T-helper 2 cell (primary cell): ENCODE measurements at places on chromosomes 3 and 15.
A peak's percentile ranks its signal among the peaks of the same experiment; 100 is the strongest.

GRCh38 chr3:136979684-136980083 lies 21.9 kb downstream of the IL20RB start:
- DNase-seq = no peak

DNA sequence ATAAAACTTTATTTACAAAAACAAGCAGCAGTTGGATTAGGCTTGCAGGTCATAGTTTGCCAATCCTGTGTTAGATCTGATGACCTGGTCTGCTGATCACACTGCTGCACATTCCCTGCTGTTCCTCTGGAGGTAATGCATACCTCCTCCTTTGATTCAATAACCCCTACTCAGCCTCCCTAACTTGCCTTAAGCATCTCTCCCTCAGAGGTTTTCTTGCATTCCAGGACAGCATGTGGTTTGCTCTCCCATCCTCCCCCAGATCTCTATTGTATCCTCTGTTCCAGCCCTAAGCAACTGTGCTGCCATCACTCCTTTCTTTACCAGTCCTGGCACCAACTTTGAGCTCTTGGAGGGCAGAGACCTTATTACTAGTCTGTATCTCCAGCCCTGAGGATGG lies 63.4 kb downstream of the CACNA2D3 start:
- no peak for DNase-seq

GRCh38 chr15:25838191-25838870 lies 24.8 kb downstream of the ATP10A start:
- no peak for DNase-seq

DNA sequence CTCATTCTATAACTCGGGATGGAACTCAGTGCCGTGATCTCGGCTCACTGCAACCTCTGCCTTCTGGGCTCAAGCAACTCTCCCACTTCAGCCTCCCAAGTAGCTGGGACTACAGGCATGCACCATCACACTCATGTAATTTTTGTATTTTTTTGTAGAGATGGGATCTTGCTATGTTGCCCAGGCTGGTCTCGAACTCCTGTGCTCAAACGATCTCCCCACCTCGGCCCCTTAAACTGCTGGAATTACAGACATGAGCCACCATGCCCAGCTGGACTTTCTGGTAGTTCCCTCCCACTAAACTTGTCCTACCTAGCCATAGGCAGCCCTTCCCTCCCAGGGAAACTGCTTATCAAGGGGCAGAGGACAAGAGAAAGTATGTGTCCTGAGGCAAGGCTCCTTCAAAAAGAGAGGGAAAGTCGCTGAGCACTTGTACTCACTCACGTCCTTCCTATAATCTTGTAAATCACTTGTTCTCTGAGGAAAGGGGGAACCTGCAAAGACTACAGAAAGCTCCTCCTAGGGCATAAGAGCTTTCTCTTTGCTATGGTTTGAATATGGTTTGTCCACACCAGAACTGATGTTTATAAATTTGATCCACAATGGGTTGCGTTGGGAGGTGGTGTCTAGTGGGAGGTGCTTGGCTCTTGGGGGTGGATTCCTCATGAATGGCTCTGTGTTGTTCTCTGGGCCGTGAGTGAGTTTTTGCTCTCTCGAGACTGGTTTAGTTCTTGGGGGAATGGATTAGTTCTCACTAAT lies 13.6 kb upstream of the TBL1XR1 start:
- DNase-seq = no peak

DNA sequence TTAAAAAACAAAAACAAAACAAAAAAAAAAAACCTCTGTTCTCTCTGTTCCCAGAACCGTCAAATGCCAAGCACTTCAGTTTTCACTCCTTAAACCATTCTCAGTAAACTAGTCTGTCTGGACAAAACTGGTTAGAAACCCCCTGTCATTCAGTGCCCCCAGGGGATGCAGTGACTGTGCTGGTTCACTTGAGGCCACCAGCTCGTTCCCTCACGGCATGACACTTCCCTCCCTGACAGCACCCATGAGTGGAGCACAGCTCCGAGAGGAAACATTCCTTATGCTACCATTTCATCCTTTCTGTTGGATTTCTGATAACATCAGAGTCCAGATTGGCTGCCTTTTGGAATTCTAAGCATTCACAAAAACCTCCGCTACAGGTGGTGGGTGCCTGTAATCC lies 244.0 kb upstream of the TPM1 start:
- no peak for DNase-seq

GRCh38 chr3:150826466-150827282 lies 63.7 kb upstream of the SIAH2 start:
- DNase-seq = no peak

- DNase-seq = no peak
Measured at GRCh38 chr3:78906245-78906644, 861.6 kb downstream of the ROBO1 start.

DNA sequence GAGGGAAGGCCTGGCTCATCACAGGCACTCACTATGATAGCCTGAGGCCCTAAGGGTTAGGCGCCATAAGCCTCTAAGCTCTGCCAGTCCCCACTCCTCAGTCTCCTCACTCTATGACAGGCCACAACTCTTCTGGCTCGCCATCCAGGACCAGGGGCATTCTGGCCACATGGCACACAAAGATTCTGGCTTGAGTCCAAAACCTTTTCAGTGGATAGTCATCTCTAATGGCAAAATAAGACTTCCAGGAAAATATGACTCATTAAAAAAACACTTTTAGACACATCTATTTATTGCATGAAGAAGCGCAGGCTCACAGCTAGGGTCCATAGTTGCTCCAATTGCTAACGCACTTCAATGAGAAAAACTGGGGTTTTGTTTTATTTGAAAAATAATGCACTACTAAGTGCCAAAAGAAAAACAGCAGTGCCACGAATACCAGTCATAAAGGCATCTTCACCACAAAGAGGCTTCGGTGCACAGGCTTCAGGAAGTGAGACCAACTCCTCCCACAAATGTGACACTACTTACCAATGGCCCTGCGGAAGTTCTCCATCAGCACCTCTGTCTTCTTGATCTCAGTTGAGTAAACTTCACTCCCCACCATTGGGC lies 11.1 kb downstream of the RUVBL1 start:
- DNase-seq = peak; percentile 9

DNA sequence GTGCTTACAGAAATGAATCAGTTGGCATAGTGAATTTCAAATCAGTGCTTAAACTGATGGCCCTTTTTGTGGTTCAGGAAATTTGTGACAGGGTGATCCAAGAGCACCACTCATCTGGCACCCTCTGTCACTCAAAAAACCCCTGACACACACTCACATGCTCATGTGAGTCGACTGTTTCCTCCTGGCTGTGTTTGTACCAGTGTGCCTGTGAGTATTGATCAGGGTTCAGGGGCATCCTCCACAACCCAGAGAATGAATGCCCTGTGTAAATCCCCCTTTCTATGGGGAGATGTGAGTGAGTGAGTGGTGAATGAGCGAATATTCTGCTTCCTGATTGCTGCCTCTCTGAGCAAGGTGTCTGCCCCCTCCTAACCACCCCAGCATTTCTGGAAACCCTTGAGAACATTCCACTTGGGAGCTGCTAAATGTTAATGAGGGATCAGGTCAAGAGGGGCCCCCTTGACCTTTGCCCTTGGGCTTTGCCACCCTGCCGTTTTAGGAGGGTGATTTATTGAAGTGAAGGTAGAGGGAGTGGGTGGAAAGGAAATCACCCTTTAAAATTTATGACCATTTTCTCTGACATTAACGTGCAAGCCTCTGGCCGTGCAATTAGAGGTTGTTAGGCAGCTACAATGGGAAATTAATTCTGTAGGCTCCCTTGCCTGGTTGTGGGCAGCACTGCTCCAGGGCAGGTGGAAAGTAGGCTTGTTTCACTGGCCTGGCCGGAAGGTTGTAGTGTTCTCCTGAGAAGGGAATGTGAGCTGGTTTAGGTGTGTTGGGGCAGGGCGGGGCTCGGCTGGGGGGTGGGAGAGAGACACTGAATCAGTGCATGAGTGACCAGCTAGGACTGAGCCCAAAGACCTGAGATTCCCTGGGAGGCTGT lies 87.2 kb downstream of the SLCO3A1 start:
- DNase-seq = no peak

DNA sequence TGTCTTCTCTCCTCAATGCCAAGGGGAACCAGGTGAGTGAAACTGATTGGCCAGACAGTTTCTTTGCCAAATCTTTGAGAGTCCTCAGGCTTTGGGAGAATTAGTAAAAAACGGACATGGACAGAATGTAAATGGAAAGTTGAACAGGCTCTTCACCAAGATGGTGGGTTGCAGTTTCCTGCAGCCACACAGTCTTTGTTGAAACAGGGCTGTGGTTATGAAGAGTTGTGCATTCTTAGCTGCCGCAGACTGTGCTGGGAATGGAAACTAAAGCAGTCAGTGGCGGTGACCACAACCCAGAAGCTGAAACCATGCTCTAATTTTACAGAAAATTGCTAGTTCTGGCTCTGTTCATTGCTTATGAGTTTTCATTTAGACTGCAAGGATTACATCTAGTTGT lies 42.1 kb upstream of the TASOR start:
- no peak for DNase-seq

GRCh38 chr15:64623347-64623996 lies 151.9 kb downstream of the RBPMS2 start:
- peak; percentile 52 for DNase-seq

DNA sequence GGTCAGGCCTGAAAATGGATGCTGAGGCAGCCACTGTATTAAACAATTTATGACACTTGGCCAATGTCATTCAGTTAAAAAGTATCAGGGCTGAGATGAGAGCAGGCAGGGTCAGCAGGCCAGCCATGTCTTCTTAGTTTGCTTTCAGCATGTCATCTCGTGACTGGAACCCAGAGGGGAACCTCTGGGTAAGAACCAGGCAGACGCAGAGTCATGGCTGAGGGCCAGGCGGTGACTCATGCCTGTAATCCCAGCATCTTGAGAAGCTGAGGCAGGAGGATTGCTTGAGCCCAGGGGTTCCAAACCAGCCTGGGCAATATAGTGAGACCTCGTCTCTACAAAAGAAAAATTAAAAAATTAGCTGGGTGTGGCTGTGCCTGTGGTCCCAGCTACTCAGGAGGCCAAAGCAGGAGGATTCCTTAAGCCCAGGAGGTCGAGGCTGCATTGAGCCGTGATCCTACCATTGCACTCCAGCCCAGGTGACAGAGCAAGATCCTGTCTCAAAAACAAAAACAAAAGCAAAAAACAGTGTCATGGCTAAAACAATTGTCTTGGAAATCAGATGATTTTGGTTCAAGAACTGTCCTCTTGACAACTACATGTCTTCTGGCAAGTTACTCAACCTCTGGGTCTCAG lies 11.7 kb downstream of the BCL2L10 start:
- DNase-seq = no peak

- DNase-seq = no peak
Measured at GRCh38 chr15:57600197-57600596, 8.5 kb downstream of the MYZAP start.

- DNase-seq = no peak
Measured at GRCh38 chr3:194657439-194657838, 14.6 kb downstream of the LSG1 start.

GRCh38 chr3:72446218-72447058 lies 401.8 kb downstream of the SHQ1 start:
- DNase-seq = no peak

- DNase-seq = no peak
Measured at GRCh38 chr15:66142285-66142684, 111.3 kb downstream of the MEGF11 start.

DNA sequence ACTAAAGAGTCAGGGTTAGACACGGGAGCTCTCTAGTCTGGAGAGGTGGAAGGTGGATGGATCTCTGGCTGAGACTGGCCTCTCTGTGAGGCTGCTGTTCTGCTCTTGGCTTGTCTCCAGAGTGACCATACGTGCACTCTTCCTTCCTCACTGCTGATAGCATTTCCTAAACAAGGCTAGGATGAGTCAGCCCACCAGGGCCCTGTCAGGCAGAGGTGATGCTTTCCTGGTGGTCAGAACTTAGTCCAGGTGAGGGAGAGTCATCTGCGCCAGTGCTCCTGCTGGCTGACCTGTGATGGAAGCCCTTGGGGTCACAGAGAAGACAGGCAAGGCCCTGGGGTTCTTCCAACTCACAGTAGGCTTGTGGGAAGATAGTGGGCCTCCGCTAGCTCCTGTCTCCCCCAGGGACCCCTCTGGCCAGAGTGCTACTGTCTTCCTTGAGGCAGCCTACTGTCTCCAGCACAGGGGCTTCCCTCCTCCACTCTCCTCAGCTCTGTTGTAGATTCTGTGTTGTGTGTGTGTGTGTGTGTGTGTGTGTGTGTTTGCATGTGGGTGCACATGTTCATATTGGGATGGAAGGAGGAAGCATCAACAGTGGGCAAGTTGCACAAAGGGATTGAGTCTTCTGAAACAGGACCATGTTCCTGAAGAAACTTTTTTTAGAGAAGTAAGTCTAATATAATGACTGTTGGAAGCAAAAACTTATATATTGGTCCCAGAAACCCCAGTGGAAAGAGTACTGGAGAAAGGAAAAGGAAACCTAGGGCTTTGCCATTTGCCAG lies 16.5 kb downstream of the ALPK3 start:
- no peak for DNase-seq

GRCh38 chr3:31105011-31105410 lies 210.6 kb upstream of the GADL1 start:
- no peak for DNase-seq

DNA sequence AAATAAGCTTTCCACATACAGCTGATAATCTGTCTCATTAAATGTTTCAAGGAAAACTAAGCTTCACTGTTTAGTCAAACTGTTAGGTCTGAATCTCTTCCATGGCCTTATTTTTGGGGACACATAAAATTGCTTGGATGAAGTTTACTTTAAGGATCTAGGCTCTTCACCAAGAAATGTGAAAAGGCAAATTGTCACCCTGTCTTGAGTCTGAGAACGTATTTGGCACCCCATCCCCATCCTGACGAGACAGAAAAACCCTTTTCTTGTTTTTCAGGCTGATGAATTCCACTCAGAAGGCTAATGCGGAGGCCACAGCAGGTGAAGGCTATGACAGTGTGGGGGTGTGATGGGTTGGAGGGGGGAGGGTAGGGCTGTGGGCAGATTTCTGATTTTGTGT lies 226.6 kb downstream of the GREM1 start:
- DNase-seq = no peak

GRCh38 chr3:102802819-102803420 lies 368.1 kb downstream of the ZPLD1 start:
- DNase-seq = no peak

GRCh38 chr3:30944124-30944523 lies 49.7 kb upstream of the GADL1 start:
- DNase-seq = no peak

- DNase-seq = no peak
Measured at GRCh38 chr3:187640569-187641059, 29.6 kb downstream of the SST start.

GRCh38 chr3:142447301-142447851 lies 461 bp downstream of the XRN1 start:
- peak; percentile 11 for DNase-seq

DNA sequence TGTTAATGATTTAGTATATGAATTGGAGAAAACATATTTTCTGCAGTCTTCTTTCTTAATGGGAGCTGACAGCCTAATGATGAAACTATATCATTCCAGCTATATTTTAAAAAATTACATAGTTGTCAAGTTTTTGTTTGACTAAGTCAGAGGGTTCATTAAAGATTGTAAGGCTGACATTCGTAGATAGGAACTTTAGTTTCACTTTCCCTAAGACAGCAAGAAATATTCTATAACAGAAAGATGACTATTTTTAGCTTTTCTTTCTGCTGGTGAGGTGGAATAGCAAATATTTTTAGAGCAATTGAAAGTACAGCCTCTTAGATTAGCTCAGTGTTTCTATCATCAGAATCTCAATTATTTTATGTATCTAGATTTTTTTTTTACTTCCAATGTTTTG lies 60.2 kb downstream of the PIAS1 start:
- DNase-seq = no peak
